CD4-positive, alpha-beta T cell treated with Interleukin-2 at 100 ng/mL for 4 hours (primary cell): ENCODE measurements at places on chromosomes 6 and 20.

- no peak for DNase-seq
These were observed 159.9 kb upstream of the PCSK2 start for GRCh38 chr20:17066902-17067301.

DNA sequence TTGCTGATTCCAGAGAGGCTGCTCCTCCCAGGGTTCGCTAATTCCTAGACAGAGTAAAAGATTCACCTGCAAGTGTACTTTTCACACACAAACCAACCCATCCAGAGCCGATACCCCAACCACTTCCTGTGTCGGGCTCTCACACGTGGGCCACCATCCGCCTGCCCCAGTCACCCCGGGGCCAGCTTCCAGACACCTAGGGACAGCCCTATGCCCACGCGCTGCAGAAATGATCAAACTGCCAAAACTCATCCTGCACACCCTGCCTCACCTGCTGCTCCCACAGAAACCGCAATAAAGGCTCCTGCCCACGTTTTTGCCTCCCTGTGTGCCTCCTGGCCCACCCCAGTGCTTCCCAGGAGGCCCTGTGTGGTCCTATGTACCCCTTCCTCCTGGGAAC, 59.5 kb downstream of the PSMG4 start:
- peak; percentile 26 for DNase-seq

- no peak for DNase-seq
These were observed at the start of gene TBX18 for GRCh38 chr6:84764332-84765049. TSS of gene TBX18 (minus strand) at chr6:84764598. CDS start at chr6:84764181, 417 bp downstream.

- no peak for DNase-seq
These were observed 64.2 kb downstream of the SLC2A10 start for GRCh38 chr20:46773680-46774079.

GRCh38 chr20:4689220-4689619, 32.5 kb upstream of the PRND start:
- peak; percentile 15 for DNase-seq

GRCh38 chr6:87968435-87969278, 79.0 kb upstream of the SPACA1 start:
- peak; percentile 6 for DNase-seq

DNA sequence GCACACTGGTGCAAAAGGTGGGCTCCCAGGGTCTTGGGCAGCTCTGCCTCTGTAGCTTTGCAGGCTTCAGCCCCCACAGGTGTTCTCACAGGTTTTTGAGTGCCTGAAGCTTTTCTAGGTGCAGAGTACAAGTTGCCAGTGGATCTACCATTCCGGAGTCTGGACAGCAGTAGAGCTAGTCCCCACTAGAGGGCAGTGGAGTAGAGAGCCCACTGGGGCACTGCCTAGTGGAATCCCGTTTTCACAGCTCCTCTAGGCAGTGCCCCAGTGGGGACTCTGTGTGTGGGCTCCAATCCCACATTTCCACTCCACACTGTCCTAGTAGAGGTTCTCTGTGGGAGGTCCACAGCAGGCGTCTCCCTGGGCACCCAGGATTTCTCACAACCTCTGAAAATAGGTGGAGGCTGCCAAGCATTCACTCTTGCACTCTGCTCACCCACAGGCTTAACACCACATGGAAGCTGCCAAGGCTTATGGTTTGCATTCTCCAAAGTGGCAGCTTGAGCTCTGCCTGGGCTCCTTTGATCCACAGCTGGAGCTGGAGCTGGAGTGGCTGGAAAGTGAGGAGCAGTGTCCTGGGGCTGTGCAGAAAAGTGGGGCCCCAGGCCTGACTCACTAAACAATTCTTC, 86.3 kb upstream of the PROKR2 start:
- DNase-seq: peak; percentile 6

DNA sequence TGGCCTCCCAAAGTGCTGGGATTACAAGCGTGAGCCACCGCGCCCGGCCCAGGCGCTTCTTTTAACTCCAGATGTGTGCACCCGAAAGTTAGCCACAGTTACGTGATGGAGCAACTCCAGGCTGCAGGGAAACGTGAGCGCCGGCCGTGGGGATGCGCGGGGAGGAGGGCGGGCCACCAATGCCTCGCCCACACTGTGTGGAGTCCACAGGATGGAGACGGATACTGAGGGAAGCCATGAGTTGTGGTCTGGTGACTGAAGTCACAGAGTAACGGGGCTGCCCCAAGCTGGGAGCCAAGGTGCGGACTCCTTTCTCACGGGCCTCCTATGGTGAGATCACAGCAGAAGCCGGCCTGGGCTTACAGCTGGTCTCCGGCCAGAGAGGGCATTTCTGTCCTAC, 23.2 kb downstream of the YTHDF1 start:
- DNase-seq: no peak

DNA sequence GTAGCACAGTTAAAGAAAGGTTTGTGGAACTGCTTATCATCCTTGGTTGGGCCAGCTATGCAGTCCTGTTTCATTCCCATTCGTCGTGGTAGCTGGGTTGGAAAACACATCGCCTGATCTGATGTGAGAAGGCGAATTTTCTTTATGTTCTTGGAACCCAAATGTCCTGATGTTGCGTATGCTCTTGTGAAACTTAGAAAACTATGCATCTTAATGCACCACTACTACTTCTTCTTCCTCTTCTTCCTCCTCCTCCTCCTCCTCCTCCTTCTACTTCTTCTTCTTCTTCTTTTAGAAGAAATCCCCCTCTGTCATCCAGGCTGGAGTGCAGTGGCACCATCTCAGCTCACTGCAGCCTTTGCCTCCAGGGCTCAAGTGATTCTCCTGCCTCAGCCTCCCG, 381.6 kb downstream of the UTRN start:
- no peak for DNase-seq

GRCh38 chr6:128932061-128932460, 49.1 kb downstream of the LAMA2 start:
- no peak for DNase-seq

GRCh38 chr20:22999756-23000155, 35.4 kb upstream of the SSTR4 start:
- no peak for DNase-seq

- DNase-seq: peak; percentile 90
These were observed 58.5 kb upstream of the CEP85L start for GRCh38 chr6:118709859-118710350.

GRCh38 chr6:89154131-89154530, 8.3 kb downstream of the PM20D2 start:
- no peak for DNase-seq

- DNase-seq: no peak
These were observed 130.0 kb upstream of the SGK1 start for GRCh38 chr6:134447883-134448387.

DNA sequence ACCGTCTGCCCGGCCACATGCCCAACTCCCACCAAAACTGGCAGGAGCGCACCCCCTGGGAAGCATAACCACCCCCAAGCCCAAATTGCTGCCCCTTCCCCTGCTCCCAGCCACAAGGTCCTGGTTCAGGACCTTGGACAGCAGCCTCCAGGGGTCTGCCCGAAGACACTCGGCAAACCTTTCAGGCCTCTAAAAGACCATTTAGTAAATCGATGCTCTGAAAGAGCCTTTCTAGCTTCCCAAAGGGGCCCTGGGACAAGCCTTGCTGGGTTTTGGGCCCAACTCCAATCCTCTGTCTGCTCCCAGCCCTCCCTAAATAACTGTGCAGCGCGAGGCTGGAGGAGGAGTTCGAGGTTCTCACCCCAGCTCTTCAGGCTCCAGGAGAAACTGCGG, 30.5 kb downstream of the GRM4 start:
- DNase-seq: no peak

- DNase-seq: no peak
These were observed 404.6 kb downstream of the BTBD9 start for GRCh38 chr6:38234934-38235682.

GRCh38 chr6:89144354-89144906, 1.4 kb upstream of the PM20D2 start:
- DNase-seq: no peak

DNA sequence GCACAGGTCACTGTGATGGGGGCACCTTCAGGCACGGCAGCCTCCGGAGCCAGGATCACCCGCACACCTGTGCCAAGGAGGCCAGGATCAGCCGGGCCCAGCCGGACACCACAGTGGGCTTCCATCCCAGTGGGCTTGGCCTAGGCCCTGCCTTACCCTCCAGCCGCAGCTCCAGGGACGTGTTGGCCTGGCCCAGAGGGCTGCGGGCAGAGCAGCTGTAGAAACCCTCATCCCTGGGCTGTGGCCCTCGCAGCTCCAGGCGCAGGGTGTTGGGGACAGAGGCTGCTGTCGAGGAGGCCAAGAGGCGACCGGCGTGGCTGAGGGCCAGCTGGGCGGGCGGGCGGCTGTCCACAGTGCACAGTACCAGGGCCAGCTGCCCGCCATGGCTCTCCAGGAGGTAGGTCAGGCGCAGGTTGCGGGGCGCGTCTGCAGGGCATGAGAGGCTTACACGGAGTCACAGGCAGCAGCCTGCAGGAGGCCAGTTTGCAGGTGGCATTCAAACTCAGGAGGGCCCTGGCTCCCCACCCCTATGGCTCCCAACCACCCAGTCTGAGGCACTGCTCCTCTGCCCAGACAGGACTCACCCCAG, 11.0 kb upstream of the ADAM33 start:
- DNase-seq: no peak

DNA sequence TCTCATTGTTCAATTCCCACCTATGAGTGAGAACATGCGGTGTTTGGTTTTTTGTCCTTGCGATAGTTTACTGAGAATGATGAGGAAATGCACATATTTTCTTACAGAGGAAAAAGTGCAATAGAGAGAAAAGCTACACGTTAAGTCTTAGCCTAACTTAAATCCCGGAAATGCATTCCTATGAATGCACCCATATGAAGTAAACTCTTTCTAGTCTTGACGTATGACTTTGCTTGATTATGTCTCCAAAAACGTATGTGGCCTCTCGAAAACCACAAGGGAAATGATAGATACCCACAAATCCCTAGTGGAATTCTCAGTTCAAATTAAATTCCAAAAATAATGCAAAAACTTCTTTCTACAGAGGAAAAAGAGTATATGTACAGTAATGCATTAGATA, 90.7 kb upstream of the SASH1 start:
- no peak for DNase-seq

- DNase-seq: no peak
These were observed 2.6 kb downstream of the ZMYND8 start for GRCh38 chr20:47353692-47354463.

GRCh38 chr20:15848995-15849610, 724.1 kb downstream of the KIF16B start:
- DNase-seq: no peak

- no peak for DNase-seq
These were observed 47.5 kb upstream of the TMX4 start for GRCh38 chr20:8067082-8067481.

DNA sequence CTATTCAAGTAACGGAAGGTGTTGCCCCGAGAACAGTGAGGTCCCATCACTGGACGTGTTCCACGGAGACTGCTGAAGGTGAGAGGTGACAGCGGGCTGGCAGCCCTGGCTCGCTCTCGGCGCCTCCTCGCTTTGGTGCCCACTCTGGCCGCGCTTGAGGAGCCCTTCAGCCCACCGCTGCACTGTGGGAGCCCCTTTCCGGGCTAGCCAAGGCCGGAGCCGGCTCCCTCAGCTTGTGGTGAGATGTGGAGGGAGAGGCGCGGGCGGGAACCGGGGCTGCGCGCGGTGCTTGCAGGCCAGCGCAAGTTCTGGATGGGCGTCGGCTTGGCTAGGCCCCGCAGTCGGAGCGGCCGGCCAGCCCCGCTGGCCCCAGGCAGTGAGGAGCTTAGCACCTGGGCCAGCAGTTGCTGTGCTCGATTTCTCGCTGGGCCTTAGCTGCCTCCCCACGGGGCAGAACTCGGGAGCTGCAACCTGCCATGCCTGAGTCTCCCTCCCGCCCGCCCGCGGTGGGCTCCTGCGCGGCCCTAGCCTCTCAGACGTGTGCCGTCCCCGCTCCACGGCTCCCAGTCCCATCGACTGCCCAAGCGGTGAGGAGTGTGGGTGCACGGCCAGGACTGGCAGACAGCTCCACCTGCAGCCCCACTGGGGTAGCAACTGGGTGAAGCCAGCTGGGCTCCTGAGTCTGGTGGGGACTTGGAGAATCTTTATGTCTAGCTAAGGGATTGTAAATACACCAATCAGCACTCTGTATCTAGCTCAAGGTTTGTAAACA, 77.6 kb downstream of the RNF182 start:
- DNase-seq: no peak

GRCh38 chr20:63658749-63659187, 656 bp downstream of the RTEL1 start:
- no peak for DNase-seq

DNA sequence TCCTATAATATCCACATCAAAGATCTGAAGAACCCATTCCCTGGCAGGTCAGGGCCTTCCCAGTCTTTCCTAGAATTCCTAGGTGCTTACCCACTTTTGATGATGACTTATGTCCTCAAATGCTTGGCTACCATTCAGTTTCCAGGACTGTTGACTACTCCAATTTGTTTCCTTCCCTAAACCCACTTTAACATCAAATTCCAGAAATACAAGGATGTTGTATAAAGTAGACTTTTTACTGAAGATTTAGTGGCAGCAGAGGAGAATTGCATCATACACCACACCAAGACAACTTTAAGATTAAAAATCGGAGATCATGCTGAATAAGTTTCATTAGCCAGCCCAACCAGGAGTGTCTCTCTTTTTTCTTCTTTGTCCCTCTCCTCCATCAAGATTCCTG, 203.3 kb upstream of the LAMP5 start:
- no peak for DNase-seq

DNA sequence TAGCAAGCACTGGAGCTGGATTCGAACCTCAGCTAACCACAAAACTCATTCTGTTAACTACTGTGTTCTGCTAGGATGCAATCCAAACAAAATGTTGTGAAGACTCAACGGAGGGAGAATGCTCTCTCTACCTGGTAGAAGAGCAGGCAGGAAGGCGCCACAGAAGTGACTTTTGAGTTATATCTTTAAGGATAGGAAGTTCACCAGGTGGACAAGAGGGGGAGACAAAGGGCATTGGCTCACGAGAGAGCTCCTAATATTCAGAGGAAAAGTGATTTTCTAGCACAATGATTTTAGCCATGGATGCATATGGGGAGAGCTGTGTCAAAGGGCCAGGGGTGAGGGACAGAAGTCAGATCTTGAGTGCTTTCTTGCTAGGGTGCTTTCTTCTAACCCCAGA, 108.4 kb upstream of the MAFB start:
- DNase-seq: no peak

GRCh38 chr6:116572162-116572561, 858 bp downstream of the RWDD1 start:
- DNase-seq: no peak

DNA sequence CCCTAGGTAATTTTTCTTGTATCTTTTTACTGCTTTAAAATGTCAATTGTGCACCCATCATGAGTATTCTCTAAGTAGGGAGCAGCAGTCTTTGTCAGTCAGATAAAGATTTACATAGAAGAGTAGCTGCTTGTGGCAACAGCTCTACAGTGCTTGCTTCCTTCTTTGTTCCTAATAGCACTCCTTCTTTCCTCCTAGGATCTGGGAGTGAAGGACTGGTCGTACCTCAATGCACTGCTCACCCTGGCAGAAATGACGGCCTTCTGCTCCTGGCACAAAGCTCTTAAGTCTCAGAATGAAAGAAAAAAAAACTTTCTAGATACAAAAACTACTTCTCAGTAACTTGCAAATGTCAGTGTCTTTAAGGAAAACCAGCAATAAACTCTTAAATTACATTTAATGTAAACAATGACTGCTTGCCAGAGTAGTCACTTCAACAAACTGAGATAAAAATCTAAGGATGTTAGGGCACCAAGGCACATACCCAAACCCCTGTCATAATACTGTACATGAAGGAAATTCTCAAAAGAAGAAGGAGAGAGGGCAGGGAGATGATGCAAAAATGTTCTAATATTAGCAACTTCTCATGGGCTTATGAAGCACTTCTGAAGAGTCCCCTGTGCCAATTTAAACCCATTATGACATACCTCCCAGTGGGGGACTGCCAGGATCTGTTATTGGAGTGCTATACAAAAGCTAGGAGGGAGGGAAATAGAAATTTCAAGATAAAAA, 34.0 kb downstream of the NCOA6 start:
- DNase-seq: no peak

GRCh38 chr6:56243518-56244070, 3.8 kb downstream of the COL21A1 start:
- peak; percentile 0 for DNase-seq
